Spinal cord (tissue), 10 donors: ENCODE measurements at places on chromosomes 1 and 21. TPM values are rescaled to one million over a fixed set of nuclear protein-coding genes. Genes with fewer than 3 reads are reported as not detected.

The SMCP gene
- not detected for polyA plus RNA-seq

- DNase-seq, result no peak
Observed at GRCh38 chr1:201608635-201609395, 69.9 kb downstream of the NAV1 start.

The ODR4 gene
- polyA plus RNA-seq, result 20.1 TPM

GRCh38 chr21:36388096-36388495, 2.9 kb downstream of the CHAF1B start:
- DNase-seq, result no peak

The C1orf94 gene
- polyA plus RNA-seq, result 1.1 TPM

DNA sequence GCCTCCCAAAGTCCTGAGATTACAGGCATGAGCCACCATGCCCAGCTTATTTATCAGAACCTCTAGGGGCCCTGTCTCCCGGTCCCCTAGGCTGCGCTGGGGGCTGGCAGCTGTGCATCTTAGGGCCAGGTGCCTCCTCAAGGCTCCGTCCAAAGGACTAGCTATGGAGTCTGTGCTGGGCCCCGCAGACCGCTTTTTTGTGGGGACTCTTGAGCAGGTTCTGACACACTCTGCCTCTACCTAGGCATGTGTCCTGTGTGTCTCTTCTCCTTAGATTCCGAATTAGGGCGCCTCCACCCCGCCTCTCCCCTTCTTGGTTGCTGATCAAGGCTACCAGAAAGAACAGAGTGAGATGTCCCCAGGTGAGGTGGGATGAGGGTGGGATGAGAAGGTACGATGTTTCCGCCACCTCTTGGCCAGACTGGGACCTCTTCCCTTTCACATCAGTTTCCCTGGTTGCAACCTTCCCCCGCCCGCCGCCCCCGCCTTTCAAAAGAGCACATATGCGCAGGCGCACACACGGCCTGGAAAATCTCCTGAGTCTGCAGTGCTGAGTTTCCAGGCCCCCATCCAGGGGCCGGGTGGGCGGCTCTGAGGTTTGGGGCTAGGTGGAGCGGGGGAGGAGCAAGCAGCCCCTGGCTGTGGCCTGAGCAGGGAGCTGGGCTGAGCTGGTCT, 5.0 kb upstream of the PTPN7 start:
- DNase-seq, result no peak

DNA sequence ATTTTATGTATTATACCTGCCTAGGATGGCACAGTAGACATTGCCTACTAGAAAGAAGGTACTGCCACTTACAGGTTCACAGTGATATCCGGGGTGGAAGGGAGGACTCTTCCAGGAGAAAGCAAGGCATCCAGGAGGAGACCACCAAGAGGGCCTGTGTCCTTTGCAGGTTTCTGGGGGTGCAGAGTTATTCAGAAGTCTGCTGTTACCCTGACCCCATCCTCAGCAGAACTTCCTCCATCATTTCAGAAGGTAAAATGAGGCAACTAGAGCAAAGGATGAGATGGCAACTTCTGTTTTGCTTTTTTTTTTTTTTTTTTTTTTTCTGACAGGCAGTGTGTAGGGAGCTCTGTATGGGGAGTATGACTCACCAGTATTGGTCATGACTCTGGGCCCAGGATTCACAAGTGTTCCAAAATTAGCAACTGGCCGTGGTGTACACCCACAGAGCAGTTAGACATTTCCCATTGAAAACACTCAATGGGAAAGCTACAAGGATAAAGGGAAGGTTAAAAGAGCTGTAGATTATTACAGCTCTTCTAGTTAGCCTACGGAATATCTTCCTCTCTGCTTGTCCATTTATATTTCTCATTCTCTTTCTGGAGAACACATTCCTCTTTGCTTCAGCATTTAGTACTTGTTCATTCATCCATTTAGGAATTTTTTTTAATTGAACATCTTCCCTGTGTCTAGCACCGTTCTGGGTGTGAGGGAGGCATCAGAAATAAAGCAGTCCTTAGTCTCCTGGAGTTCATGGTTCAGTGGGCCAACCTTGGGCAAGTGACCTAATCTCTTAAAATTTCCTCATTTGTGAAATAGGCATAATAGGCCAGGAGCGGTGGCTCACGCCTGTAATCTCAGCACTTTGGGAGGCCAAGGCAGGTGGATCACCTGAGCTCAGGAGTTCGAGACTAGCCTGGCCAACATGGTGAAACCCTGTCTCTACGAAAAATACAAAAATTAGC, 50.5 kb upstream of the PPP2R5A start:
- no peak for DNase-seq

- DNase-seq, result no peak
Observed at GRCh38 chr1:188249811-188250210, 1421.1 kb downstream of the PLA2G4A start.

The WDR26 gene
- 73.3 TPM for polyA plus RNA-seq

DNA sequence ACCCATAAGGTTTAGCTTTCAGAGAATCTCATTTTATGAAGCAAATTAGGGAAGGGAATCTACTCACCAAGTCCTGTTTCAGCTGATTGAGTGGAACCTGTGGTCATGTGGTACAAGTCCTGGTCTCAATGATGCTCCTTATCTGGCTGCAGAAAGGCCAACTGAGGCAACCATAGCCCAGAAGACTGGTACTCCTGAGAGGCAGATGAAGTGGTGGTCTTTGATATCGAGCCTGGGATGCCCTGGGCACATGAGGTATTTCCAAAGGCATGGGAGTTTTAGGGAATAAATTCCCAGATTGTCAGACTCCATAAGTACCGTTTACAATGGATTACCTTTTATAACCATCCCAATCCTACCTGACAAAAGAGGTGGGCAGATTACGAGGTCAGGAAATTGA, 3.3 kb downstream of the MX1 start:
- DNase-seq, result no peak

DNA sequence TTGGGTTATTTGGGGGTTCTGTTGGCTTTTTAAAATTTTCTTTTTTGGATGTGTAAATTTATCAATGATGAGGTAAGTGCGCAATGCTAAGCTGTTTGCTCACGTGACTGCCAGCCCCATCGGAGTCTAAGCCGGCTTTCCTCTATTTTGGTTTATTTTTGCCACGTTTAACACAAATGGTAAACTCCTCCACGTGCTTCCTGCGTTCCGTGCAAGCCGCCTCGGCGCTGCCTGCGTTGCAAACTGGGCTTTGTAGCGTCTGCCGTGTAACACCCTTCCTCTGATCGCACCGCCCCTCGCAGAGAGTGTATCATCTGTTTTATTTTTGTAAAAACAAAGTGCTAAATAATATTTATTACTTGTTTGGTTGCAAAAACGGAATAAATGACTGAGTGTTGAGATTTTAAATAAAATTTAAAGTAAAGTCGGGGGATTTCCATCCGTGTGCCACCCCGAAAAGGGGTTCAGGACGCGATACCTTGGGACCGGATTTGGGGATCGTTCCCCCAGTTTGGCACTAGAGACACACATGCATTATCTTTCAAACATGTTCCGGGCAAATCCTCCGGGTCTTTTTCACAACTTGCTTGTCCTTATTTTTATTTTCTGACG, 3.1 kb downstream of the OLIG2 start:
- no peak for DNase-seq

The TNFRSF8 gene
- 0.12 TPM for polyA plus RNA-seq

The KCNT2 gene
- 14.4 TPM for polyA plus RNA-seq

DNA sequence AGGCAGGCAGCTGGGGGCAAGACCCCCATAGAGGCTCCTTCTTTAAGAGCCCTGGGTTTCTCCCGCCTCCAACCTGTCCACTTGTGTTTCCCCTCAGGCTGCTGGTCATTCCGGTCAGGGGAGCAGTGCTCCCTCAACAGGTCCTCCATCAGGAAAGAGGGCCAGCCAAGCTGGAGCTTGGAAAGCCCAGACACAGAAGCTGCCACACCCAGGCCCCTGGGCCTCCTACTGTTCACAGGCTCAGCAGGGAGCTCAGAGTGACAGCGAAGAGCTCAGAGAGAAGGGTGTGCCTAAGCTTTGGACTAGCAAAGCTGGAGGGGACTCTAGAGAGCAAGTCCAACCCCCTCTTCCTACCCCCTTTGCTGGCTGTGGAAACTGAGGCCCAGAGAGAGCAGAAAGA, 10.3 kb upstream of the CDCP2 start:
- no peak for DNase-seq

DNA sequence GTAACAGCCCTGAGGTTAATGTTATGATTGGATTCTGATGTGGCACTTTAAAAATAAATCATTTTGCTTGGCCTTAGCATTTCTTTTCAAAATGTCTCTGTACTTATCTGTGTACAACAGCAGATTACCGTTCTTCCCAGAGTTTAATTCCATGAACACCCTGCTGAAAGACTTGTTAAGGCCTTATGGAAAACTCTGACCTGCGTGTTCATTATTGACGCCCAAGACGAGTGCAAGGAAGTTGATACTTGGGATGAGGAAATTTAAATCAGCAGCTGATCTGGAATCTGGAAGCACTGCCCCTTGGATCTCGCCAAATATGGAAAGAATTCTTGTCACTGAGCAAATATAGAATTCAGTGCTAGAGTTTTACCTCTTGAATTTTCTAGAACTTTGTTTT, 6.7 kb downstream of the ERG start:
- DNase-seq, result no peak

GRCh38 chr1:36947384-36947783, 86.9 kb downstream of the GRIK3 start:
- no peak for DNase-seq

- DNase-seq, result peak; percentile 49
Observed at GRCh38 chr21:35405981-35406380, 356.9 kb upstream of the RUNX1 start.

DNA sequence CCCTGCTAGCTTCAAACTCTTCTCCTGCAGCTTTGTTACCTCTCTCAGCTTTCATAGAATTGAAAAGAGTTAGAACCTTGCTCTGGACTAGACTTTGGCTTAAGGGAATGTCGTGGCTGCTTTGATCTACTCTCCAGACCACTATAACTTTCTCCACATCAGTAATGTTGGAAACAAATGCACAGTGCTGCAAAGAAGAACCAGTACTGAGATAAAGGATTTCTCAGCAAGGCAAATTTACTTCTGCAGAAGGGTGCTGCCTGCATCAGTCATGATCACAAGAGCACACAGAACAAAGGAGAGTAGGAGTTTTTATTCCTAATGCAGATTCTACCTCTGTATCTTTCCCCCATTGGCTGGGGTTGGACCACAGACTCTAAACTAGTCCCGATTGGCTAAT, 621.6 kb upstream of the CHRM3 start:
- no peak for DNase-seq

- DNase-seq, result no peak
Observed at GRCh38 chr1:109643385-109644230, 12.3 kb upstream of the GSTM4 start.

The ICOSLG gene
- polyA plus RNA-seq, result 3.2 TPM

DNA sequence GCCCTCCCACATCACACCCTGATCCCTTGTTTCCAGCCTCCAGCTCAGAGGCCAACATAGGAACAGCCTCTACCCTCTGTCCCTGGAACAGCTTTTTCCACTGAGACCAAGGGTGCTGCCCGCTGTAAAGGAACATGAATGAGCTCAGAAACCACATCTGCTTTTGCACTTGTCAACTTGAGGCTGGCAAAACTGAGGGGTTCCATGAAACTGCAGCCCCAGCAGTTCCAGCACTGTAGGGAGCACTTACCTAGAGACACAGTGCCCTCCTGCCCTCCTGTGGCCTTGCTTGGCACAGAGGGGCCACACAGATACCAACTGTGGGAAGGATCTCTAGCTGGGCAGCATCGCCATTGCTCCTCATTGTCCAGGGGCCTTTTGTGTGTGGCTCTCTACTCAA, 51.7 kb downstream of the ITPKB start:
- no peak for DNase-seq

GRCh38 chr21:34594566-34595234, 20.2 kb downstream of the RCAN1 start:
- no peak for DNase-seq

DNA sequence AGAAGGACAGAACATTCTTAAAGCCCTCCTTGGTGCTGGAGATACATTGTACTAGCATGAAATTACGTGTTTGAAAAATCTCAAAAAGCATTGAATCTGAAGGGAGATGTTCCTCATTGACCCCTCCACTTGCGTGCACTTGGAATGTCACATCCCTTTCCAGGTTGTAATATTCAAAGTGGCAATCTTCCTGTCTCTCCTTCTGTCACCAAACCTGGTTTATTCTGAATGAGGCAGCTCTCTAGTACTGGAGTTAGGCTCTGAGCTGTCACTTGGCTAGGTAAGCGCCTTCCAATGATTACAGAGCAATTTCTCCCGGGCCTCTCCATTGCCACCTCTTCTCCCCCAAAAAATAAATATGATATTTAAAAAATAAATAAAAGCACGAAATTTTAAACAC, 855 bp downstream of the DSCAM start:
- DNase-seq, result peak; percentile 40

The TSSK3 gene
- 4.4 TPM for polyA plus RNA-seq

DNA sequence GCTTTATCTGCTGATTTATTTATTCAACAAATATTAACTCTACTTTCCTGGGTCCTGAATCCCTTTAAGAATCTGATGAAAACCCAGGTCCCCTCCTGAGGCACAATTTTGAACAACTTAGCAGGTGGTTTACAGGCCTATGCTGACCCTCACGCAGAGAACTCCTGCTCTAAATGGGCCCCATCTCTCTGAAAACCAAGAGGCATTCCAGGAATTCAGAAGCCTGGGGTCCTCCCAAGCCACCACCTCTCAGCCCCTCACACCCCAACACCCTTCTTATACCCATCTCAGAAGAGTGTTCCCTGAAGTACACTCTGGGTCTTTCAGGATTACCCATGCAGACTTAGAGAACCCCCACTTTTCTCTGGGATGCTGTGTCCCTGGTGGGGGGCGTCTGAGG, 34.5 kb downstream of the LHX4 start:
- DNase-seq, result no peak

DNA sequence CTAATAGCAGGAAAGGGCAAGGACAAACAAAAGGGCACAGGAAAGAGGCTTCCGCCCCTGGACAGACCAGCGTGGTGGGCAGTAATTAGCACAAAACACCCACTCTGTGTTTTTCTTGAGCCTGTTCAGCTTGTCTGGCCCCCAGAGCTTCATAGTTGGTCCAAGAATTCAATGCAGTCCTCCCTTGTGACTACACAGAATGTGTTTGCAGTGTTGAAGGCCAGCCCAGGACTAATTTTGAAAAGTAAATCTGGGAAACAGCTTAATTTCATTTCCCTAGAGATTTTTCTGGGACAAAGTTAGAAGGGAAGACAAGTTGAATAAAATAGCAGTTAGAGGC, 49.2 kb upstream of the LMO4 start:
- DNase-seq, result no peak

The TMIGD3 gene
- 5.8 TPM for polyA plus RNA-seq

DNA sequence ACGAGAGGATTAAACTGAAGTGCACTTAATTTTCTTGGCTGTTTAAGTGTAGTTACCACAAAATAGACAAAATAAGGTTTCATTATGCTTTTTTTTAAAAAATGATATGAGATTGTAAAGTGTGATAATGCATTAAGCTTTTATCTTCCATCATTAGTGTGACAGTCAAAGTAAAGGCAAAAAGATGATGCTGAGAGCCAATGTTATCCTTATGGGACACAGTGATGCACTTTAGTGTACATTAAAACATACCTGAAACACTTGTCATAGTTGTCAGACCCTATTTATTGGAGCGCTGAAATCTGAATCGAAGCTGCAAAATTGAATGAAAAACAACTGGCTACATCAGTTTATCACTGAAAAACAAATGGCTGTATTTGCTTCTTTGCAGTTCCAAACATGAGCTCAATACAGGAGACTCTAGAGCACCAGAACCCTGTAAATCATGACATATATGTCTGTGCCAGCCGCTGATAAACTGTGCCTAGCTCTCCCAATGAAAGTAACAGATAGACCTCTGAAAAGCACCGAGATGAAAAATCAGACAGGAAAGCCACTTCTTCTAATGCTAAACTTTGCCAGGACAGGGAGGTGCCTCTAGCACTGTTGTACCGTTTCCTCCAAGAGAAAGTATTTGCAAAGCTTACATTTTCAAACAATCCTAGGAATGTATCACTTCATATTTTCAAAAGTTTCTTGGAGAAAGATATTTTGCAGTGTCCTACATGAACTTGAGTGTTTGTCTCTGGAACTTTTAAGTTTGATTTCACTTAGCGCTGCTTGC, 120.7 kb upstream of the TMPRSS15 start:
- DNase-seq, result no peak
